Activated CD4-positive, alpha-beta T cell treated with anti-CD3 and anti-CD28 coated beads for 24 hours (primary cell): ENCODE measurements at places on chromosomes 4 and X.

- no peak for DNase-seq
Measured at GRCh38 chrX:48936429-48937053, 17.7 kb upstream of the PIM2 start.

GRCh38 chrX:108439961-108440696 is 491 bp downstream of the COL4A5 start:
- no peak for DNase-seq

DNA sequence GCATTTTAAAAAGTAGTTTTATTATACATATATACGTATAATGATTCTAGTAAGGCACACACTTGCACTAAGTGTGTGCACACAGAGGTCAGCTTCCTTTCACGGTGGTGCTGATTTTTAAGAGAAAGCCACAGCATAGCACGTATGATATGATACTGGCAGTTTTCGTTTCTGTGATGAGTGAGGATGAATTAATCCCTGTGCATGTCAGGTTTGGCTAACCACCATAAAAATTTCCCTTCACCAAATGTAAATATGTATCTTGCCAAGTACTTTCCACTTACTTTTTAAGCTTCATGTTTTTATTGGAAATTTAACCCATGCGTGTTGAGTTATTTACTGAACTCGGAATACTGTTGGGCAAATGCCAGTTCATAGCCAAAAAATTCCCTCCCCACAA is 84.6 kb downstream of the SYNPO2 start:
- no peak for DNase-seq

DNA sequence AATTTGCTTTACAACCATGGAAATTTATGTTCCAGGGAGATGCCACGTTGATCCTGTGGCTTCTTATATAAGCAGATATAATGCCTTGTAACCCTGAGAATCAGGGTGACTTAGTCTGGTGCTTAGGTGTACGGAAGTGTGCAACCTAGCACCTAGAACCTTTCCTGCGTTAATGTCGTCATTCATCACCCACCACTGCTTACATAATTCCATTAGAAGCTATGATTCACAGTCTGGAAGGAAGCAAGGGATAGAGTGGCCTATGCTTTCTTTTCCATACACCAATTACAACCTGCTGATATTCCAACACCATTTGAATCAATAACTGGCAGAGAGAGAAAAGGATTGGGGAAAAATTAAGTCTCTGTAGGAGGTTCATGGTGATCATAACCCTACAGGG is 17.3 kb upstream of the CXCL8 start:
- DNase-seq, result no peak

DNA sequence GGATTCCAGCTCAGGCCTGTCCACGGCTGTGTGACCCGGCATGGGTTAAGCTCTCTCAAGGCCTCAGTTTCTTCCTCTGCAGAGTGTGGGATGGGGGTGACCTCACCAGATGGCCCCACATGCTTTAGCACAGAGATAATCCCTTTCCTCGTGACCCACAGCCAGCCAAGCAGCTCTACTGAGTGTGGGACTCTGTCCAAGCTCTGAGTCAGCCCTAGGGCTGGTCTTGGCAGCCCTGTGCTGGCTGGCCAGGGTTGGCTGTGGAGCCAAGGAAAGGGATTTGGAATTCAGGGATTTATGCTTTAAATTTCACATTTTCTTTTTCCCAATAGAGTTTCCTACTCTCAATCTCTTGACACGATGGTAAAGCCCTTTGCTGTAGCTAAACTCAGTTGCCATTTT is 19.7 kb upstream of the SPON2 start:
- DNase-seq, result no peak

DNA sequence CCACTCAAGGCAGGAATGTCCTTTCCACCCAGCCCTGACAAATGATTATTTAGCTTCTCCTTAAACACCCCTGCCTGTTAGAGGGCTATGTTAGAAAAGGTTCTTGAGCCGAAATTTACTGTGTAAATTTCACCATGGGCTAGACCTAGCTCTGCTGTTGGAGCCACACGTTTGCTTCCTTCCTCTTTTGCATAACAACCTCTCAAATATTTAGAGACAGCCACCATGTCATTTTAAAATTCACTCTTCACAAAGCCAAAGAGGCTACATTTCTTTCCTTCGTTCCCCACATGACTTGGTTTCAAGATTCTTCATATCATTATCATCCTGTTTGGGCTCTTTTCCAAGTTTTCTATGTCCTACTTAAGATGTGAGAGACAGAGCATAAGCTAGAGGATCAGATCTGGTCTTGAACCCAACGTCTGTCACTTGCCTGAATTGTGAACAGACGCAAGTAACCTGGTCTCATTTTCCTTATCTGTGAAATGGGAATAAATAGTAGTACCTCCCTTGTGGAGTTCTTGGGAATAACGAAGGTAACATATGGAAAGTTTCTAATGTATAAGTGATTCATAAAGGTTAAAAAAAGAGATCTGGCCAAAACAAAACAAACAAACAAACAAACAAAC is 6.7 kb downstream of the DOCK11 start:
- no peak for DNase-seq

DNA sequence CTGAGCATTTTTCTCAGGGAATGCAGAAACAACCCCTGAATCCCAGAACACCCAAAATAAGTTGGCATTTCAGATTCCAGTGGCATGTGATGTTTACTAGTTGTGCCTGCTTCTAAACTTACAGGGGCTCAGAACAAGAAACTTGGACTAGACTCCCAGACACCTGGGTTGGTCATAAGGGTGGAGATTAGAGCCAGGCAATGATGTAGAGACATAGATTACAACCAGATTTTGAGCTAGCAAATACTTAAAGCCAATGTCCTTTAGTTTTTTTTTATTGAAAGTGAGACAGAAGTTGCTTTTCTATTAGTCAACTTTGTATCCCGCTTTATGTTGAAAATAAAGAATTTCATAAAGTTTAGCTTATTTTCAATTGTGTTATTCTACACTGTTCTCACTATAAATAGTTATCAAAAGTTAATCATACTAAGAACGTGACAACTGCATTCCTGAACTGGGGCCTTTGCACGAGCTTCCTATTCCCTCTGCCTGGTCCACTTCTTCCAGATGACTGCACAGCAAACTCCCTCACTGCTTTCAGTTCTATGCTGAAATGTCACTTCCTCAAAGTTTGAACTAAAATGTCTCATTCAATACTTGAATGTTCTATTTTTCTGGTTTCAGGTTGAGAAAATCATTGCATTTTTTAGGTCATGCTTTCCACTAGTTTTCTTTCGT is 224.7 kb upstream of the PPP1R2C start:
- no peak for DNase-seq

DNA sequence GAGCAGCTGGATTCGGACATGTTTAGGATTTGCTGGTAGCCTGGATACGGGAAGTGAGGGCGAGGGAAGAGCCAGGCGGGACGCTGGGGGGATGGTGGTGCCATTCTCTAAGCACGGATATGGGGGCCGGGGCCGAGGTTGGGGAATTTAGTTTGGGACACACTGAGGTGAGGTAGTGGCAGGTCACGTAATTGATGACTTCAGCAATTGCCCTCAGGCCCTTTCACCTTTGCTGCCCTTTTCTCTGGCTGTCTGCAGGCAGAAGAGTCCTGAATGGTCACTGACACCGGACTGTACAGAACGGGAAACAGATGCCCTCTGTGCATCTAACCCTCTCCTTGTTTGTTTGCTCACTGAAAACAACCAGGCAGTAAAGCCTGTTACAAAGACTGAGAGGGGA is 16.9 kb upstream of the HMGB3 start:
- DNase-seq, result no peak

- no peak for DNase-seq
Measured at GRCh38 chr4:122623637-122624166, 2.8 kb upstream of the IL21 start.

DNA sequence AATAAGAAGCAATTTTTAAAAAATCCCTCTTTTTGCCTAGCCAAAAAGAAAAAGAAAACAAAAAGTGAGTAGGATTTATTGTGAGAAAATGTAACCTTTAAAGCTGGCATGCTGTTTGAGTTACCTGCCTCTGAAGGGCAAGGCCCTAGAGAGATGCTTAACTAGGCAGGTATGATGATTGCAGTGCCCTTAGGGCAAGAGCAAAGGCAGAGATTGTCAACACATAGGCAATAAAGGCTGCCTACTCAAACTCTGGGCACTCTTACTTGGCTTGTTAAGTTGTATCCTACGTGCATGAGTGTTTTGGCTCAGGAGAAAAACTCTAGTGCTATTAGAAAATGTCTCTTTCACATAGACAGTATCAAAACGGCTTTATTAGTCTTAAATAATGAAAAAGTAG is 306.0 kb downstream of the RPA4 start:
- DNase-seq, result no peak

GRCh38 chrX:19070555-19070994 is 51.7 kb downstream of the ADGRG2 start:
- DNase-seq, result no peak

DNA sequence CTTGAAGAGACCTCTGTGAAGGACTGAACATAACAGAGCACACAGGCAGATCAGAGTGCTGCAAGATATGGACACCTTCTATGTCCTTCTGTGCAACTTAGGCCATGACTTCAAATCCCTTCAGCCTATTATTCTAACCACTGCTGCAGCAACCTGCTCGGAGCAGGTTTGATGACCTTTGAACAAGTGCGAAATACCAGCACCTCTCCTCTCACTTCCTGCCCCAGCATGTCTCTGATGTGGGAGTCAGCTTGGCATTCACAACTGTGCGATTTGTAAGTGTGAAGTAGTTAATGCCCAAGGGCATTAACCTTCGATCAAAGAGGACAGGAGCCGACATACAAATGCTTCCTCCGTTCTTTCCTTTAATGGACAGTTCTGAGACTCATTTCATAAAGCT is 1.6 kb upstream of the EXOC1 start:
- DNase-seq, result no peak

- DNase-seq, result no peak
Measured at GRCh38 chr4:12852338-12853307, 631.5 kb downstream of the RAB28 start.

DNA sequence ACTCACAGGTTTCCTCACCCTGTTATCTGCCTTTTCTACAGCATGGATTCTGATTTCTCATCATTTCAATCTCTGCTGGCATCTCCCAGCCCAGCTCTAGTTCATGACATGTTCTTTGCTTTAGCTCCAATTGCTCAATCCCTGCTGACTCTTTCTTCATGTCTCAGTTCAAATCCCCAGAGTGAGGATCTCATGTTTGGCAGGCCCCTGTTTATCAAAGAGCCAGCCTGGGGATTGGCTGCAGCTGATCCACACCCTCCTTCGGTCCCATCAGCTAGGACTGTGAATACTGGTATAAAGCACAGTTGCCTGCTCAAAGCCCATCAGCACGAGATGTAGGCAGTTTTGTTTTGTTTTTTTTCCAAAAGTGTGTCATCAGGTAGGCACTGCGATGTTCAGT is 14.4 kb upstream of the CC2D2A start:
- DNase-seq, result no peak

GRCh38 chr4:88967883-88968331 is 89.1 kb downstream of the FAM13A start:
- no peak for DNase-seq

DNA sequence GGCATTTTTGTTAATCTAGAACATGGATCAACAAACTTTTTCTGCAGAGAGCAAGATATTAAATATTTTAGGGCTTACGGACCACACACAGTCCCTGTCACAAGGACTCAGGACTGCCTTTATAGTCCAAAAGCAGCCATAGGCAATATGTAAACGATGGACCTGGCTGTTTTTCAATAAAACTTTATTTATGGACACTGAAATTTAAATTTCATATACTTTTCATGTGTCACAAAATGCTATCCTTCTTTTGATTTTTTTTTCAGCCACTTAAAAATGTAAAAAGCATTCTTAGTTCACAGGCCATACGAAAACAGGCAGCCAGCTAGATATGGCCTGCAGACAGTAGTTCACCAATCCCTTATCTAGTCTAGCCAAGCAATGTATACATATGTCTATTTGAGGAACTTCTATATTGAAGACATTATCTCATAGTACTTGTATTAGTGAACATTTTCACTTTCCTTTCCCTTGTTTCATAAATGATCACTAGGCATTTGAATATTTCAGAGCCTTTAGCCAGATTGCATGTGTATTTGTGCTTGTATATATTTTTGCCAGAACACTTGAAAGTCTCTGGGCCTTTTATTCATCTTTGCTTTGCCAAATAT is 350.9 kb downstream of the RPA4 start:
- no peak for DNase-seq

DNA sequence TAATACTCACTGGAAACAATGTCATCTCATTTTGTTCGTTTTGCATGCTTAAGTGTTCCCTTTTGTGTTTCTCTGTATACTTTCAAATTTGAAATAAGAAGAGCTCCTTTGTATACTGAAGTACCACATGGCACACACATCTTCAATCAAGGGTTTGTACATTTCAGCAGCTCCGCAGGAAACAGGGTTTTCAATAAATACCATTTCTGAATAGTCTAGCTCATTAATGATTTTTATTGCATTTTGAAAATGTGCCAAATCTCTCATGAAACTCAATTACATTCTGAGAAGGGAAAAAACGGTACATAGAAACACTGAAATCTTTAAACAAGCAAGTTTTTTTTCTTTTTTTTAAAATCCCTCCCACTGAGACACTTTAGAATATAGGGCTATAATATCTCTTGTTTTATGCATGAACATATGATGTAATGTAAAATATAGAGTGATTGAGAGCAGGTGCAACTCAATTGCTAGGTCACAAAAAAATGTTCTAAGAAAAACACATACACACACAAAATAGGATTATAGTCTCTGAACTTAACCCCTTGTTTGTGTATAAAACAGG is 914.2 kb upstream of the PCDH7 start:
- DNase-seq, result no peak

- no peak for DNase-seq
Measured at GRCh38 chrX:45842207-45842925, 641.7 kb upstream of the DIPK2B start.

DNA sequence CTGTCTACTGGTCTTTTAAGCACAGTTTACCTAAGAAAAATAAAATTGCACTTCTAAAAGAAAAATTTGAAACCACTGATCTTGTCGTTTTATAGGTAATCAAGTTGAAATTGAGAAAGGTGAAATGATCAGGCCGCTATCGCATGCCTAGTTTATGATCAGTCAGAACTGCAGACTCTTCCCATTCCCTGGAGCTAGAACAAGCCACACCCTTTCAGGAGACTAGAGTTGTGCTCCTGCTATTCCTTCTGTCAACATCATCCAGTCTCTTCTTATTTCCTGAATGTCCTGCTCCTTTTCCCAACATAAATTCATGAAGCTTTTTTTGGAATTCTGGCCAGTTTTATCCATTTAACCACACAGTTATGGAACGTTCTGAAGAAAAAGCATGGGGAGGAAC is 135.1 kb downstream of the SLC7A11 start:
- DNase-seq, result no peak

DNA sequence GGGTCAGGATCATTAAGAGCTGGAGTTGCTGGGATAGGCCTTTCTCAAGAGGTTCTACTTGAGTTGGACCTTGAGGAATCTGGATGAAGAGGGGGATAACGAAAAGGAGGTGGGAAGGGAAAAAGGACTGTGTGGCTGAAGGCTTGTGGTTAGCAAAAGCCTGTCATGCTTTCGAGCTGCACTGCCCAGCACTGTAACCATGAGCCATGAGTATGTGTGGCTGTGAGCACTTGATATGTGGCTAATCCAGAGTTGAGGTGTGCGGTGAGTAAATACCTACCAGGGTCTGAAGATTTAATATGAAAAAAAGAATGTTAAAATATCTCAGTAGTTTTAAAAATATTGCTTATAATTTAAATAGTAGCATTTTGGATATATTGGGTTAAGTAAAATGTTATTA is 11.4 kb downstream of the TMEM165 start:
- no peak for DNase-seq
